ENCODE measurements at places on chromosomes 13 and 19.
A peak's percentile ranks its signal among the peaks of the same experiment; 100 is the strongest.

- no peak for DNase-seq
Measured at GRCh38 chr13:30785191-30785850, 50.0 kb downstream of the ALOX5AP start.

GRCh38 chr19:29308977-29309590 is 96.1 kb upstream of the UQCRFS1 start:
- no peak for DNase-seq

DNA sequence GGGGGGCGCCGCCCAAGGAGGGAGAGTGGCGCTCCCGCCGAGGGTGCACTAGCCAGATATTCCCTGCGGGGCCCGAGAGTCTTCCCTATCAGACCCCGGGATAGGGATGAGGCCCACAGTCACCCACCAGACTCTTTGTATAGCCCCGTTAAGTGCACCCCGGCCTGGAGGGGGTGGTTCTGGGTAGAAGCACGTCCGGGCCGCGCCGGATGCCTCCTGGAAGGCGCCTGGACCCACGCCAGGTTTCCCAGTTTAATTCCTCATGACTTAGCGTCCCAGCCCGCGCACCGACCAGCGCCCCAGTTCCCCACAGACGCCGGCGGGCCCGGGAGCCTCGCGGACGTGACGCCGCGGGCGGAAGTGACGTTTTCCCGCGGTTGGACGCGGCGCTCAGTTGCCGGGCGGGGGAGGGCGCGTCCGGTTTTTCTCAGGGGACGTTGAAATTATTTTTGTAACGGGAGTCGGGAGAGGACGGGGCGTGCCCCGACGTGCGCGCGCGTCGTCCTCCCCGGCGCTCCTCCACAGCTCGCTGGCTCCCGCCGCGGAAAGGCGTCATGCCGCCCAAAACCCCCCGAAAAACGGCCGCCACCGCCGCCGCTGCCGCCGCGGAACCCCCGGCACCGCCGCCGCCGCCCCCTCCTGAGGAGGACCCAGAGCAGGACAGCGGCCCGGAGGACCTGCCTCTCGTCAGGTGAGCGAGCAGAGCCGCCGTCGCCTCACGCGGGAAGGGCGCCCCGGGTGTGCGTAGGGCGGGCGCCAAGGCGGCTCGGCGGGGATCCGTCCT is at the start of gene RB1:
Gene RB1 (plus strand): TSS at position 393 of the 784 bp plus-strand sequence. CDS start 162 bp downstream, at position 555.
- DNase-seq = peak; percentile 96

- no peak for DNase-seq
Measured at GRCh38 chr13:108272333-108272732, 2.8 kb downstream of the TNFSF13B start.

DNA sequence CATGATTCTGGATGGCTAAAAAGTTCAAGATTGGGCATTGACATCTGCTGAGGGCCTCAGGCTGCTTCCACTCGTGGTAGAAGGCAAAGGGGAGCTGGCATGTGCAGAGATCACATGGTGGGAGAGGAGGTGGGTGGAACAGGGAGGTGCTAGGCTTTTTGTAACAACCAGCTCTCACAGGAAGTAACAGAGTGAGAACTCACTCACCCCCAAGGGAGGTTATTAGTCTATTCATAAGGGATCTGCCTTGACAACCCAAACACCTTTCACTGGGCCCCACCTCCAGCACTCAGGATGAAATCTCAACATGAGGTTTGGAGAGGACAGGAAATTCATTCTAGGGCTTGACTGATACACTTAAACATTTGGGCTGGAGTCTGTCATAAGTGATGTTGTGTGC is 197.7 kb upstream of the RNF113B start:
- no peak for DNase-seq

DNA sequence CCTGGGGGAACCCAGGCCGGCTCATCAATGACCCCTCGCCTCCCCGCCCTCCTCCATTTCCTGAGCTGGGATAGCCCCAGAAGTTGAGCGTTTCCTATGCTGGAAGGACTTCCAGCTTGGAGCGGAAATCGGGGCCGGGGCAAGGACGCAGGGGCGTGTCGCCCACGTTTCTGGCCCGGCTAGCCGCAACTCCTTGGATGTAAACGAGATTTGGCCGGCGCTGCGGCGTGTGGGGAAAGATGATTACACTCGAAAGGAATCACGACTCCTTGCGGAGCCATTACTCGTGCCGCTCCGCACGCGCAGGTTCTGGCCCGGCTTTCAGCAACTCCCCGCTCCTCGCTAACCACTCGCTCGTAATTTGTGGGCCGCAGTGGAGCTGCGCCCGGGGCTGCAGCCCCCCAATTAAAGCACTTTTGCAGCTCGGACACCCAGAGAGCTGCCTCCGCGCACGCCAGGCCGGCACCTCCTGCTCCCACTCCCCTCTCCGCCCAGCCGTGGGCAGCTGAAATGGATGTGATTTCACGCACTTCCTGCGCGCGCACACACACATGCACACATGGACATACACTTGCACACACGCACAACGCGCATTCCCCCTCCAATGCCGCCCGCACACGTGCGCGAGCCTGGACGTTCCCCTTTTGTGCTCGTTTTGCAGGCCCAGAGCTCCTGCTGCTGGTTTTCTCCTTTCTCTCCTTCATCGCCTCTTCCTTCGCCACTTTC is 15.7 kb downstream of the ZIC5 start:
- DNase-seq = peak; percentile 57

All from activated effector memory CD4-positive, alpha-beta T cell treated with anti-CD3 and anti-CD28 coated beads, Interleukin-2, amount 50 U/mL, for 16 hours (primary cell).